NCI-H1694 treated with DMSO at 0.1 percent for 48 hours (cell line): ENCODE measurements at places on chromosomes 16 and 17.

DNA sequence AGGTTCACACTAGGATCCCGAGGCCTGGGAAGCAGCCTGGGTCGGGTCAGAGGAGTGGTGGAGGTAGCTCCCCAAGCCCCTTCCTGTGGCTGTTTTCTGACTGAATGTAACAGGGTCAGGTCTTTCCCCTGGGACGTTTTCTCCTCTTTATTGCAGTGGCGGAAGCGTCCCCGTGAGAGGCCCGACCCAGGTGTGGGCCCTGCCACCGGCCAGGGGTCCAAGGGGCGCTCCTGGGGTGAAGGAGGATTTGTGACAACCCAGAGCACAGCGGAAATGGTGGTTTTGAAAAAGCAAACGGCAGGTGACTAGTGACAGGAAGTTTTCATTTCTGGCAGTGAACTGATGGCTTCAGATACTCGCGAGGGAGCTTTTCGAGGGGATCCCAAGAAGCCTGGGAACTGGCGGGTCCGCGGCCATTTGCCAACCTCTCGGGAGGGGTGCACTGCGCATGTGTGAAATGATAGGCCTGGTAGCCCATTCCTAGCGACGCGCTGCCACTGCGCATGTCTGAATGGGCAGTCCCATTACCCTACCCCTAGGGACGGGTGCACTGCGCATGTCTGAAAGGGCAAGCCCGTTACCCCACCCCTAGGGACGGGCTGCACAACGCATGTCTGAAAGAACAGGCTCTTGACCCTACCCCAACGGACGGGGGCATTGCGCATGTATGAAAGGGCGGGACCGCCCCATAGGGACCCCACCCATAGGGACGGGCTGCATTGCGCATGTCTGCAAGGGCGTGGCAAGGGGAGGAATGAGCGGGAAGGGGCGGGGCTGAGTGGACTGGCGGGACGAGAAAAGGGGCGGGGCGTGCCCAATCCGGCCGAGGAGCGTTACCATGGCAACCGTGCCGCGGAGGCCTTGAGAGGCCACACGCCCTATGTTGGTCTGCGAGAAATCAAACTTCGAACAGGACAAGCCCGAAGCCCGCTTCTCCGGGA lies 1747.9 kb downstream of the TP53TG3F start:
- DNase-seq: no peak

DNA sequence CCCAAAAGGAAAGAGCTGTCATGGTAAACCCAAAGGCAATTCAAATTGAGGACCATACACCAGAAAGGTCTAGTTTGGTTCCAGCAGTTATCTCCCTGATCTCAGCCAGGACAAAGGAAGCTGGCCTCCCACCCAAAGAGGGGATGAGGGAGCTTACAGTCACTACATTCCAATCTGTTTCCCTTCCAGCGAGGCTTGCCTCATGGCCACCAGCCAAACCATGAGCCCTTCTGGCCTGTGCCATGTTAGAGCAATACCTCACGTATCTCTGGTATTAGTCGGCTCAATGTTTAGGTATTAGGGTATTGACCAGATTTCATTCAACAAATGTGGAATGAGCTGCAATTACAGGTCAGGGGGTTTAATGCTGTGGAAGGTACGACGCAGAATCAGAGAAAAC lies 8.4 kb downstream of the NDUFAB1 start:
- no peak for DNase-seq

- no peak for DNase-seq
Observed at GRCh38 chr17:81022344-81022676, 12.6 kb upstream of the BAIAP2 start.

DNA sequence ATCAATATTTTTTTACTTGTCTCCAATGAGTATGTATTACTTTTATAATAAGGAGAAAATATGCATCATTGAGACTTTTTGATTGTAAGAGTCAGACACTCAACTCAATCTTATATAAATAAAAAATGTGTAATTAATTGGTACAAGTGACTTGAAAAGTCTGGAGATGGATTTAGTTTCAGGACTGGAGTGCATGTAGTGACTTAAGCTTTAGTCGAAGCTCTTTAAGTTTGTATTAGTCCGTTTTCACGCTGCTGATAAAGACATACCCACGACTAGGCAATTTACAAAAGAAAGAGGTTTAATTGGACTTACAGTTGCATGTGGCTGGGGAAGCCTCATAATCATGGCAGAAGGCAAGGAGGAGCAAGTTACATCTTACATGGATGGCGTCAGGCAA lies 60.7 kb upstream of the NKD1 start:
- DNase-seq: no peak

DNA sequence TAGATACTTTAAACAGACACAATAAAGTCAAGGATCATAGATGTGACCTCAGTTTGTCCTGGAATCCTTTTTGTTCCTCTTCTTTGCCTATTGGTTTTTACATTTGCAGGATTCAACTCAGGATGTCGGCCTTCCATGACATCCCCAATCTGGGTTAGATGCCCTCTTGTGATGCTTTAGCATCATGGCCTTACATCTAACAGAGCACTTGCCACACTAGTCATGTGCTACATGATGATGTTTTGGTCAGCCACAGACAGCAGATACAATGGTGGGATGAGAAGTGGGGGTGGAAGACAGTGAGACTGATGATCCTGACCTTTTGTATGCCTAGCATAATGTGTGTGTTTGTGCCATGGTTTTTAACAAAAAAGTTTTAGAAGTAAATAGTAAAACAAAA lies 1.8 kb upstream of the SYNRG start:
- DNase-seq: no peak

- no peak for DNase-seq
Observed at GRCh38 chr16:83363521-83363920, 444.3 kb upstream of the HSBP1 start.

GRCh38 chr17:16486373-16487250 lies 5.4 kb downstream of the LRRC75A start:
- DNase-seq: peak; percentile 87

DNA sequence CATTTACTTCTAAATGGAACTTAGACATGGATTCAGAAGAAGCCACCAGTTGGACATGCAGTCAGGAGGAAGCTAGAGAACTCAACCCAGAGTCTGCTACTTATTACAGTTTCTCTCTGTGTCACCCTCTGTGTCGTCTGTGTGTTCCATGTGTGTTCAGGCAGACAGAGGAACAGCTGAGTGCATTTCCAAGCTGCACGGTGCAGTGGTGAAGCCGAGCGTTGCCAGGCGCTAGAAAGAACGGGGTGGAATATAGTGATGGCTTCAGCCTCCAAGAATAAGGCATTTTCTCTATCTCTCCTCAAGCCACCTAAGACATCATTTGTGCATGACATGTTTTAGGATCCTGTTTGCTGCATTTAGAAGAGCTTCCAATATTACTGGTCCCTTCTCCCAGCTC lies 101.1 kb upstream of the CCL2 start:
- no peak for DNase-seq
